ENCODE measurements at places on chromosomes 3 and 15.
A peak's percentile ranks its signal among the peaks of the same experiment; 100 is the strongest.

- DNase-seq, result peak; percentile 39
Measured at GRCh38 chr3:45688194-45688881, 858 bp upstream of the SACM1L start.

GRCh38 chr3:100087198-100087597, 27.1 kb downstream of the FILIP1L start:
- no peak for DNase-seq

- DNase-seq, result no peak
Measured at GRCh38 chr3:104961851-104962250, 404.9 kb upstream of the ALCAM start.

DNA sequence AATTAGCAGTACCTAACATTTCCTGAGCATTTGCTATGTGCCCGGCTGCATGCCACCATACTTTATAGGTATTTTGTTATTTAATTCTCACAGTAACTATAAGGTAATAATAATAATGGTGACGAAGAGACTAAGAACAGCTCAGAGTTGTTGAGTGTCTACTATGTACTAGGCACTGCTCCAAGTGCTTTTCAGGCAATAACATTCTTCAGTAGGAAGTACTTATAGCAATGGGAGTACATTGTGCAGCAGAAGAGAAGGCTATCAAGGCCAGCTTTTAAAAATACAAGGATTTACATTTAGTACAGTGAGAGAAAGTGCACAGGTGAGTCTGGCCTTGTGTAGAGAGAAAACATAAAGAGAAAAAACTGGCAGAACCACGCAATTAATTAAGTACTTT, 647.4 kb downstream of the FHIT start:
- no peak for DNase-seq

DNA sequence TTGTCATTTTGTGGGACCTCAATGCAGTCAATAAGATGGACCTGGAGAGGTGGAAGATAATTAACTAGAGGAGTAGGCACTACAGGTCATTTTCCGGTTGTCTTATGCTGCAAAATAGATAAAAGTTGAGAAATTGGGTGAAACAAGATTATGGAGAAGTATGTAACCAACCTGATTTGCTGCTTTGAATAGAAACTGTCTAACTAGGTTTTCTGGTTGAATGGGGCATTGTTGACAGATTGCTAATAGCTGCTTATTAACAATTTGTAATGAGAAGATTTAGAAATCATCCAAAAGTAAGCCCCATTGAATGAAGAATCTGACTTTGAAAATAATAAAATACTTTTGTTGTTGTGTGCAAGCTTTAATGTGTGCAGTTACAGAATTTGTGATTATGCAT, 26.2 kb downstream of the PIAS1 start:
- DNase-seq, result no peak

DNA sequence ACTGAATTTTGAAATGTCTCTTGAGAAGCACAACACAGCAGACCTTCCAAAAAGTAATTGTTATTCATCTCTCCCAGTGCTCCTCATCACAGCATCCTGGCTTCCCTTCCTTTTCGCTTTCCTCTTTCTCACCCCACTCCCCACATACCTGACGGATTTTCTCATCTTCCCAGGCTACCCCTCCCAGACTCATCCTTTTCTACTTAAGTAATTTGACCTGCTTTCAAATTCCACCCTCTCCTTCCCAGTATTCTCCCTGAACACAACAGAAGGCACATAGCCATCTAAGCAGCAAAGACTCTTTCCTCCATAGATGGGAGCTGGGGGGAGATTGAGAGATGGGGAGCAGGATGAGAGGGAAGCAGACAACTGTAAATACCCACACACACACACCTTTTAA, 187.1 kb upstream of the STT3B start:
- DNase-seq, result no peak

DNA sequence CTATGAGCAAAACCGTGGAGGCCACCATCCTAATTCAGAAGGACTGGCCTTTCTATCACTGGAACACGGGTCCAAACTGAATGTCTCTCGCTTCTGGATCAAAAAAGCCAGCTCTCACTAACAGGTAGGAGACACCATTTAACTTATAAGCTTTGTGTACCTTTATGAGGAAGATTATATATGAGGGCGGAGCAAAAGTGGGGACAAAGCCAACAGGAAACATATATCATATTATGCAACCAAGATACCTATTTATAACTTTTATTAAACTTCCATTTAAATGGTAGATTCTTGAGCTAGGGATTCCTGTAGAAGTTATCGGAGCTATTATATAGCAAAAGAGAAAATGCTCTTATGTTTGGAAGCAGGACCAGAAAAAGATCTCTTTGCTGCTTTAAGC, 78.4 kb downstream of the IGF2BP2 start:
- DNase-seq, result no peak

- no peak for DNase-seq
Measured at GRCh38 chr3:82509951-82510603, 748.6 kb upstream of the GBE1 start.

DNA sequence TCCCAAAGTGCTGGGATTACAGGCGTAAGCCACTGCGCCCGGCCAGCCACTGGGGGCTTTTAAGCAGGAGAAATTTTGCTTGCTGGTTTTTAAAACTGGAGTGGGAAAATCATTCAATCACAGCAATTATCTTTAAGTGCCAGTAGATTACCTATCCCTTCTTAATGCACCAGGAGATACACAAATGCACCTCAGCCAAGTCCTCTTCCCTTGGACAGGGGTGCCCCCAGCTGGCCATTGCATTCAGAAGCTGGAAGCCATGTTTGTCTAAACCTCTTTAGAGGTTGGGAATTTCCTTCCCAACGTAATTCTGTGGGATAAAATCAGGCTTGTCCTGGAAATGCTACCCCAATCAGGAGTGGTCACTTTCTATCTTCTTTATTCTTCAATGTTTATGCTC, 26.6 kb downstream of the MIX23 start:
- peak; percentile 33 for DNase-seq

DNA sequence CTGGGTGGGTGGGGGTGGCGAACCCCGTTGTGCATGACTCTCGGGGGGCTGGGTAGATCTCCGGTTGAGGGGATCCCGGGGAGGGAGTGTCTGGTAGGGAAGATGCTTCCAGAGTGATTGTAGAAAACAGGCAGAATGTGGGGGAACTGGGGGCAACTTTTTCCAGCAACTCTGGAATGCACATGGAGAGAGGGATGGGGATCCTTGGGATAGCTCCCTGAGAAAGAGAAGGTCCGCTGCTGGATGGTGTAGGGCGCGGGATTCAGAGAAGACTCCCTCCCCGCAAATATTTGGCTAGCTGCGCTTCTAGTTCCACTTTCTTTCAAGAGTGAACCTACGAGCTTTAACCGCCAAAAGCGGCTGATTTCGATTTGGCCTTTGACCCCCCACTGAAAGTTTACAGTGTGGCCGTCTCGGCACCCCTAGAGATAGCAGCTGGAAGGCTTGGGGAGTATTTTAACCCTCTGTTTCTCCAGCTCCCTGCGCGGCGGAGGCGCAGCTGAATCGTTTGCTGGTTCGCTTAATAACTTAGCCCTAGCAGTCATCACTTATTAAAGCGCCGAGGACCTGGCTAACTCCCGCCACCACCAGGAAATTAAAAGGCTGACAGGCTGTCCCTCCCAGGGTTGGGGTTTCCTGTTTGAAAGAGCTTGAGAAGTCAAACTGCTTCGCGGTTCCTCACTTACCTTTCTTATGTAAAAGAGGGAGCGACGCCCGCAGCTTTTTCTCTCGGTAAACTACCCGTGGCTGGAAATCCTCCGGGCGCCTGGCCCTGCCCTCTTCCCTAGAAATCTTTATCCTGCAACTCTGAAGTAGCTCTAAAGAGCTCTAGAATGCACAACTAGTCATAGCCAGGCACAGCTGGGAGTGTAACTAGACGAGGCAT, 1.2 kb downstream of the PHLDB2 start:
- peak; percentile 76 for DNase-seq

GRCh38 chr3:81530180-81530939, 231.1 kb downstream of the GBE1 start:
- DNase-seq, result no peak

- no peak for DNase-seq
Measured at GRCh38 chr15:88992216-88992615, 79.0 kb upstream of the MFGE8 start.

Measured in CD4-positive, alpha-beta T cell treated with Interleukin-10 for 1 hour (primary cell).